ENCODE measurements at places on chromosomes 1 and 21. TPM values are rescaled to one million over a fixed set of nuclear protein-coding genes. Genes with fewer than 3 reads are reported as not detected.

DNA sequence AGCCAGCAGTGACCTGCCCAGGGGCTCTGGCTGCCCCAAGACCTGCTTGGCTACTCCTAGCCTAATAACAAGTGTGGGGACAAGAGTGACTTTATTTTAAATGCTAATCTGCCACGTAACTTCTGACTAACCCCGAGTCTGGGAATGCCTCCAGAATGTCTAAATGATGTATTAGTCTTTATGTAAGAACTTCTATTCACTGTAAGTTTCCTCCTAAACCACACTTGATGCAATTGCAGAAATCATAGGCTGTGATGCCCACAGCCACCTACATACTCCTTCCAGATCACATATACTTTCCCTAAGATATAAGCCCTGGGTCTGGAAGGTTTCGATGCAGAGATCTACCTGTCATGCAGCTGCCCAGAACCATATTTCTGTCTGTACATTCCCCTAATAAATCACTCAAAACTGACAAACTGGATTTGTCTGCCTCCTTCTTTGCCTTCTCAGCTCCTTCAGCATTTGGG lies 5.9 kb upstream of the VPS45 start:
- peaks cover 19% of the 10 kb centered on the region for H3K4me1 ChIP-seq
- no peaks in the 10 kb centered on the region for H3K27me3 ChIP-seq
- H3K4me3 ChIP-seq, result no peak overlapping the region
- DNase-seq, result no peak

DNA sequence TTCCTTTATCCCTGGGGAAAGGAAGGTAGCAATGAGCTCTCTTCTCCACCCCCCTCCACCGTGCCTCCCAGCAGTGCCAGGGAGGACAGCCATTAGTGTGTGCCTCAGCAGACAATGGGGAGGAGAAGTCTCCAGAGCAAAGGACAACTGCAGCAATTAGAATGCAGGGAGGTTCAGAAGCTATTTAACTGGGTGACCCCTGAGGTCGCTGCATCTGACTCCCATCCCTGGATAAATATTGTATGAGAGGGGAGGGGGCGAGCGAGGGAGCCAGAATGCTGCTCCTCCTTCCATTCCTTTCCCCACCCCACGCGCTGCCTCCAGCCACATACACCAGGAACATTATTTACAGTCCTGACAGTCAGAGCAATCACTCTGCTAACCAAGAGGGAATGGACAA lies 59.0 kb downstream of the ERI3 start:
- H3K4me1 ChIP-seq, result no peaks in the 10 kb centered on the region
- no peak overlapping the region for H3K4me3 ChIP-seq
- no peaks in the 10 kb centered on the region for H3K27me3 ChIP-seq
- DNase-seq, result no peak
- no peak overlapping the region for H3K27ac ChIP-seq

GRCh38 chr21:34704119-34704518 lies 35.3 kb downstream of the CLIC6 start:
- H3K36me3 ChIP-seq, result no peaks in the 10 kb centered on the region
- H3K4me1 ChIP-seq, result no peaks in the 10 kb centered on the region
- H3K27me3 ChIP-seq, result no peaks in the 10 kb centered on the region
- peak overlapping the region; percentile 51 for H3K27ac ChIP-seq
- H3K4me3 ChIP-seq, result no peak overlapping the region
- no peak for DNase-seq

DNA sequence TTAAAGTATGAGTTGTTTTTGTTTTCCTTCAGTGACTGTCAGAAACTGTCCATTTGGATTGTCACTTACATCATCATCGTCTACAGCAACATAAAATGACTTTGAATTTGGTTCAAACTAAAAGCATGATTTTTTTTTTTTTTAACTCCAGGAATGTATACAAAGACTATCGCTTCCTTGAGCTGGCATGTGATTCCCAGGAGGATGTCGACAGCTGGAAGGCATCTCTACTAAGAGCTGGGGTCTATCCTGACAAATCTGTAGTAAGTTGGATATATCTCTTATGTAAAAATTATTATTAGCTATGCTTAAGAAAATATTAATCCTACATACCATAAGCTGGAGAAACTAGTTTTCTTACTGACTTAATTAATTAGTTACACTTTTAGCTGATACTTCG lies 111.9 kb upstream of the C1orf105 start:
- H3K27me3 ChIP-seq, result no peaks in the 10 kb centered on the region
- H3K27ac ChIP-seq, result no peak overlapping the region
- no peak overlapping the region for H3K4me3 ChIP-seq
- no peaks in the 10 kb centered on the region for H3K36me3 ChIP-seq
- DNase-seq, result no peak
- no peaks in the 10 kb centered on the region for H3K4me1 ChIP-seq

DNA sequence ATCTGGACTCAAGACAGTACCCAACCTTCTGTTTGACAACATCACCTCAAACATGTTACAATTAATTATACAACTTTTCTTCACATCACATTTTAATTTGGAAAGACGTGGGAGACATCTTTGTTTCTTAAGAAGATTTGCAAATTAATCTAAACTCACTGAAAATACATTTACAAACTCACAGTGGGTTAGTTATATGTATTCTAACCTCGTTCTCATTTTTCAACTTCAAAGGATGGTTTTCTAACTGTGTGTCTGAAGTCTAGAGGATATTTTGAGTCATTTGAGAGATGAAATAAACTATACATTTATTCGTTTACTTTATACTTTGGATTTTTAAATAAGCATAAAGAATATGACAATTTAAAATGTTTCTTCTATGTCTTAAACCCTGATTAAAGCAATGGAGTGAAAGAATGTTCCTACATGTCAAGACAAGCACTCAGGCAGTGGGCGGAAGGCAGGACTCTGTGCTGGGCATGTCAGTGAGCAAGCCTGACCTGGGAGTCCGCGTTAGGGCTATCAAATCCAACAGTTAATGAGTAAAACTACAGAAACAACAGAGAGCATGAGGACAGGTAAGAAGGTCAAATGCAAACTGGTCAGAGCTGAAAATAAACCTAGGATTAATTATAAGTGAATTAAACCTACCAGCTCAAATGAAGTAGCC lies 76.5 kb upstream of the CTTNBP2NL start:
- DNase-seq, result no peak
- no peaks in the 10 kb centered on the region for H3K27me3 ChIP-seq
- no peaks in the 10 kb centered on the region for H3K4me1 ChIP-seq
- no peaks in the 10 kb centered on the region for H3K36me3 ChIP-seq
- H3K27ac ChIP-seq, result no peak overlapping the region

DNA sequence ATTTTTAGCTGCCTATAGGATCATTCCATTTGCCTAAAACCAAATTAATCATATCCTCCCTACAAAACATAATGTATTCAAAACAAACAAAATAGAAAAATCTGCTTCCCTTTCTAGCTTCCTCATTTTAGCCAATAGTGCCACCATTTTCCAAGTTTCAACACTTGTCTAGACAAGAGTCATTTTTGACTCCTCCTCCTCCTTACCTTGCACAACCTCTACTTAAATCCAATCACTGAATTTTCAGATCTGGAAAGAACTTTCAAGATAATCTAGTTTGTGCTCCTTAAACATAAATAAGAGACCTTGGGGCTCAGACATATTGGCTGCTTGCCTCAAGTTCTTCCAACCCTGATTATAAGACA lies 7.4 kb downstream of the STX6 start:
- H3K27ac ChIP-seq, result no peak overlapping the region
- no peak for DNase-seq
- no peaks in the 10 kb centered on the region for H3K4me1 ChIP-seq
- no peaks in the 10 kb centered on the region for H3K36me3 ChIP-seq

GRCh38 chr1:183896466-183897048 lies 91.6 kb downstream of the RGL1 start:
- no peak overlapping the region for H3K4me3 ChIP-seq
- DNase-seq, result no peak
- H3K36me3 ChIP-seq, result peaks cover 32% of the 10 kb centered on the region
- H3K27ac ChIP-seq, result no peak overlapping the region
- H3K27me3 ChIP-seq, result no peaks in the 10 kb centered on the region

The OR2T33 gene
- total RNA-seq, result not detected

DNA sequence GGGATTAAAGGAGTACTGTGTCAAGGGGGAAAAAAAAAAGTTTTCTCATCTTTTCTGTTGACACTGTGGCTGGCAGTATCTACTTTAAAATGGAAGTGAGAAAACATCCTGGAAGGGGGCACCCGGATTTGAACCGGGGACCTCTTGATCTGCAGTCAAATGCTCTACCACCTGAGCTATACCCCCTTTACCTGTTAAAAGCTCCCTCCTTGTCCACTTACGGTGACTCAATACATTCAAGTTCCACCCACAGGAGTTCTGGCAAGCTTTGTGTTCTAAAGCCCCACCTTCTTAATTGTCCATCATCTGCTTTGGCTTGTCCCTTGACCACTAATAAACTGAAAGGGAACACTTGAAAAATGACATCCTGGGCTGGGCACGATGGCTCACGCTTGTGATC lies 68.2 kb downstream of the FNBP1L start:
- H3K27me3 ChIP-seq, result no peaks in the 10 kb centered on the region
- no peak for DNase-seq

GRCh38 chr1:37949524-37950152 lies 2.8 kb upstream of the INPP5B start:
- peaks cover 8% of the 10 kb centered on the region for H3K36me3 ChIP-seq
- no peak for DNase-seq
- no peaks in the 10 kb centered on the region for H3K27me3 ChIP-seq
- peaks cover 18% of the 10 kb centered on the region for H3K4me1 ChIP-seq

The NUDT4B gene
- total RNA-seq, result 52.5 TPM

The PGLYRP4 gene
- total RNA-seq, result not detected

DNA sequence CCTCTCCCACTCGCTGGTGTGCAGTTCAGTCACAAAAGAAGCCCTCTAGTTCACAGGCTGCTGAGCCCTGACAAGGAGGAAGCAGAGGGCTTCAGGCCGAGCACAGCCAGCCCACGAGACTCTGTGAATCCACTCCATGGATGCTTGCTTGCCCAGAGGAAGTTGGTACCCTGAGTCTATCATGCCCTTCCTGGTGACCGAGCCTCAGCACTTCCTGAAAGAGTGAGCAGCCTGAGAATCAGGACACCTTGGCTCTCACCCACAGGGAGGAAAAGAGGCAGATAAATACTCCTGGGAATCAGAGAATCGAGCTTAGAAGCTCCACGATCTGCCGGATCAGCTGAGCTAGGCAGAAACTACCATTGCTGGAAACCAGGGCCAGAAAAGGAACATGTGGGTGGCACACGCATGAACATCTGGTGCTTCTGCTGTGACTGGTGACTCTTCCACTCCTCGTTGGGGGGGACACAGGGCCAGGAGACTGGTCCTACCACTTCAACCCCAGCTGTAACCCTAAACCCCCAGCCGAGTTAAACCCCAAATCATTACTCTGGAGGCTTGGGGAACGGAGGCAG lies 376.3 kb upstream of the CAMK1G start:
- H3K4me3 ChIP-seq, result peak overlapping the region; percentile 43
- DNase-seq, result no peak
- no peaks in the 10 kb centered on the region for H3K36me3 ChIP-seq
- no peak overlapping the region for H3K27ac ChIP-seq
- peaks cover 7% of the 10 kb centered on the region for H3K4me1 ChIP-seq

DNA sequence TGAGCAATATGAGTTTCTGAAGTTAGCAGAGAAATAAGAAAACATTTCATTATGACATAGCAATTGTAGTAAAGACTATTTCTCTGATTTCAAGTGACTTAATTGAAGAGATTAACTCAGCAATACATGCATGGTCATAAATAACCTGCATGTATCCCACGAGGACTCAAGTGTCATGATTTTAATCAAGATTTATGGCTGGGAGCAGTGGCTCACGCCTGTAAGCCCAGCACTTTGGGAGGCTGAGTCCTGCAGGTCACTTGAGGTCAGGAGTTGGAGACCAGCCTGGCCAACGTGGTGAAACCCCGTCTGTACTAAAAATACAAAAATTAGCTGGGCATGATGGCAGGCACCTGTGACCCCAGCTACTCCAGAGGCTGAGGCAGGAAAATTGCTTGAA lies 311.9 kb upstream of the PLD5 start:
- no peak for DNase-seq
- H3K27ac ChIP-seq, result no peak overlapping the region
- H3K4me1 ChIP-seq, result no peaks in the 10 kb centered on the region
- H3K36me3 ChIP-seq, result no peaks in the 10 kb centered on the region

DNA sequence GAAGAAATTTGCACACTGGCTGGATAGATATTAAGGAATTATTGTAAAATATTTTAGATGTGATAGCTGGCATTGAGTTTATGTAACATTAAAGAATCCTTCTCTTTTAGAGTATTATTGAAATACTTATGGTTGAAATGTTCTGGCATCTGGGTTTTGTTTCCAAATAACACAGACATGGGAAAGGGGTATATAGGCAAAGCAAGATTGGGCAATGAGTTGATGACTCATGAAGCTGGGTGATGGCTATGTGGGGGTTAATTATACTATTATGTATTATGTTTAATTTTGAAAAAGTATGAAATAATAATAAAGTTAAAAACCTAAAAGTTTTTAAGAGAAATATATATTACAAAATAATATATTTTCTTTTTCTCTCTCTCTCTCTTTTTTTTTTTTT lies 12.5 kb upstream of the PTPN14 start:
- DNase-seq, result no peak
- H3K27me3 ChIP-seq, result no peaks in the 10 kb centered on the region
- H3K4me1 ChIP-seq, result no peaks in the 10 kb centered on the region
- no peak overlapping the region for H3K27ac ChIP-seq

DNA sequence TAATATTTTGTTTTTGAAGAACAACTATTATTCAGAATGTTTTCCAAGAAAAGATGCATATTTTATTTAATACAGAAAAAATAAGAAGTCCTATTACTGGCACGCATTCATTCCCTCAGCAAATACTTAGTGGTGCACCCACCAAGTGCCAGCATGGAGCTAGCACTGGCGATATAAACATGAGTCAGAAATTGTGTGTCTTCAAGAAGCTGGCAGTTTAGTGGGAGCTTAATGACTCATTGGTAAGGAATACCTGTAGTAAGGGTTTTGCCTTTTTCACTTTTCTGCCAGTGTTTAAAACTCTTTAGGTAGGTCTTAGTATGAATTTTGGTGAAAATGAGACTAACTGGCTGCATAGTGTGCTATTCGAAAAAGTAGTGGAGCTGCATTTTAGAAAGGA lies 6.3 kb downstream of the MAGI3 start:
- no peak for DNase-seq
- no peaks in the 10 kb centered on the region for H3K36me3 ChIP-seq

The GBP7 gene
- not detected for total RNA-seq

DNA sequence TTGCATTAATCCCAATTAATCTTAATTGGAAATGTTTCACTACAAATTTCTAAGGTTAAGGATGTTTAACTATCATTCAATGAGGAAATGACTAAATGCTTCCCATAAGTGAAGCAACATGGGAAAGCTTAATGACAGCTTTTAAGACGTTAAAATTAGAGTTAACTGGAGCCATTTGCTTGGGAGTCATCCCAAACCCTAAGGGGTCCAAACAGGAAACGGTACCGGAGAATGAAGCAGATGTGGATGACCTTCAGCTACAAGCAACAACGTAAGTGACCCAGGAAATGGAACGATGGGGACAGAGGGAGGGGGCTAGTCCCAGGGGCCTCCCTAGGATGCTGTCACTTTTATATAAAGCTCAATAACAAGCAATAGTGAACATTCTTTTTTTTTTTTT lies 62.2 kb downstream of the CAPZB start:
- H3K27ac ChIP-seq, result peak overlapping the region; percentile 74
- H3K4me1 ChIP-seq, result peaks cover 29% of the 10 kb centered on the region
- DNase-seq, result no peak
- H3K27me3 ChIP-seq, result no peaks in the 10 kb centered on the region

The C1orf226 gene
- 0.85 TPM for total RNA-seq

The FAM72A gene
- 0.75 TPM for total RNA-seq

Data from ascending aorta (tissue), 2 donors.